ENCODE measurements at places on chromosomes 5 and 9.

- no peak for DNase-seq
Measured at GRCh38 chr5:134851307-134851923, 5.6 kb downstream of the C5orf24 start.

DNA sequence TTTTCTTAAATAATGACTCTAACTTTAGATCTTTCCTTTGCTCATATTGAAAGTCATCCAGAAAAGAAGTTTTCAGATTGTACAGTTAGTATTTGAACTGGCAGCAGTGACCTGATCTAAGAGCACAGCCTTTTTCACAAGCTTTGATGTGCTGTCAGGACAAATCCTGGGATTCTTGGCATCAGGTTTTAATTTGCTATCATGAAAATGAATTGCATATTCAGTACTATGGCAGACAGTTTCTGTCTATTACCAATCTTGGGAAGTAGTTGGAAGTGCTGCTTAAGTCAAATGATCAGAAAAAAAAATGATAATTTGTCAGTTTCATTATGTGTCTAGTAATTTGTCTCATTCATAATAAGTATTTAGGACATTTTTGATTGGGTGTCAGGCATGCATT is 925.6 kb upstream of the ARRDC3 start:
- no peak for DNase-seq

DNA sequence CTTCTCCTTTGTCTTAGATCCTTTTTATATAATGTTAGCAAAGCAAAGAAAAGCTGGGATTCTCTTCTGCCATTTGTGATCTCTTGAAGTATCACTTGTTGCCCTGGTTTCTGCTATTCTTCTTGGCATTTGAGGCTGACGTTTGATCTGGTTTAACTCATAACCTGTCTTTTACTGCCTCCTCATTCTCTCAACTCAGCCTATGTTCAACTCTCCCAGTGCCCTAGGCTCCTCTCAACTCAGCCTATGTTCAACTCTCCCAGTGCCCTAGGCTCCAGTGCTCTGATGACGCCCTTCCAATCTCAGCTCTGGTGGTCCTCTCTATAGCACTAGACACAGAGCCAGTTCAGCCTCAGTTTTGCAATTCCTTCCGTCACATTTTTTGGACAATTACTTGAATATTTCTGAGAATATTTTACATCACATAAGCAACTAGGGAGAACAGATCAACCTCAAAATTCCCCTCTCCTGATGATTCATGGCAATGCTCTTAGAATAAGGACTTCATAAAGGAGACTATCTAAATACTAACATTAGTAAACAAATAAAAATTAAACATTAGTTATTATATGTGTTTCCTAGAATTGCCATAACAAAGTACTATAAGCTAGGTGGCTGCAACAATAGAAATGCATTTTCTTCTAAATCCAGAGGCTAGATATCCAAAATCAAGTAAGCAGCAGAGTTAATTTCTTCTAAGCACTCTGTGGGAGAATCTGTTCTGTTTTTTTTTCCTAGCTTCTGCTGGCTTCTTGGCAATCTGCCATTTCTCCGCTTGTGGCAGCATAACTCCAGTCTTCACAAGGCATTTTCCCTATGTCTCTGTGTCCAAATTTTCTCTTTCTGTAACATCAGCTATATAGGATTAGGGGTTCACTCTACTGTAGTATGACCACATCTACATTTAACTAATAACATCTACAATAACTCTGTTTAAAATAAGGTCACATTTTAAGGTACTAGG is 662.1 kb upstream of the FTMT start:
- DNase-seq, result no peak

DNA sequence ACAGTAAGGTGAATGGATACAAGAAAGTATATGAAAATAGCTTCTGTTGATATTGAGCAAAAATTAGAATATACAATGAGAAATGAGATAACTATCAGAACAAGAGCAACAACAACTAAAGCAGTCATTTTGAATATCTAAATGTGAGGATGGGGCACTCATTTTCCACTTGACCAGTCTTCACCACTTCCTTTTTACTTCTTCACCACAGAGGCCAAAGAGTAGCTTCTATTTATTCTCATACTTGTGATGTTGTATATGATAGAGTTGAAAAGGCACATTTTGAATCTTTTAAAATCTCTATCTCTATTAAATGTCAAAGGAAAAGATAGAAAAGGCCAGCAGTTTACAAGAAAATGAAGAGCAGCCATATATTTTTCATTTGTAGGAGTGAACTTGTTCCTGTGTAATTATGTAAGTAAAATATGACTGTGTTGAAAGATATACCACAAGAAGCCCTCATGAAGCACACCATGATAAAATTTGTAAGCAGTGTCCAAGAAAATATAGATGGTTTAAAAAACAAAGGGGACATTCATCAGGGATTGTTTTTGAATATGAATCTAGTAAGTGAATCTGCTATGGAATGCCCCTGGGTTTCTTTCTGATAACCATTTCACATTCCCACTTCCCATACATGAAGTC is 39.2 kb downstream of the ADAMTS19 start:
- no peak for DNase-seq

DNA sequence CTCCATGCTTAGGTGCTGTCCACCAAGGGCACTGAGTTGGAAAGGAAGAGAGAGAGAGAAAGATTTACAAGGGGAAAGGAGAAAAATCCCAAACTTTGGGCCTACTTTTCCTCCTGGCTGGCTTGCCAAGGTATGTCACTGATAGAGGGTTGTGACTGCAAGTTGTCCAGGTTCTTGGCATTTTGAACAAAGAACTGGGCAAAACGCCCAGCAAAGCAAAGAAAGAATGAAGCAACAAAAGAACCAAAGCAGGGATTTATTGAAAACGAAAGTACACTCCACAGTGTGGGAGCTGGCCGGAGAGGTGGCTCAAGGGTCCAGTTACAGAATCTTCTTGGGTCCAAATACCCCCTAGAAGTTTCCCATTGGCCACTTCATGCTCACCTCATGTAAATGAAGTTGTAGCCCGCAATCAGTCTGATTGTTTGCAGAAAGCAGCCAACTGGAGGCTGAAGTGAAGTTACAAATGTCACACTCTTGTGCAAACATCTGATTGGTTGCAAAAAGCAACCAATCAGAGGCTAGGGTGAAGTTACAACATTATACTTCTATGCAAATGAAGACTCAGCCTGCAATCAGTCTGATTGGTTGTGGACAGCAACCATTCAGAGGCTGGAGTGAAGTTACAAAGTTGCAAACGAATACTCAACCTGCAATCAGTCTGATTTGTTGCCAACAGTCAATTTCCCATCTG is 263.5 kb downstream of the YTHDC2 start:
- DNase-seq, result no peak

Data from GM12864 (cell line).